ENCODE measurements at places on chromosomes 1 and 21.

DNA sequence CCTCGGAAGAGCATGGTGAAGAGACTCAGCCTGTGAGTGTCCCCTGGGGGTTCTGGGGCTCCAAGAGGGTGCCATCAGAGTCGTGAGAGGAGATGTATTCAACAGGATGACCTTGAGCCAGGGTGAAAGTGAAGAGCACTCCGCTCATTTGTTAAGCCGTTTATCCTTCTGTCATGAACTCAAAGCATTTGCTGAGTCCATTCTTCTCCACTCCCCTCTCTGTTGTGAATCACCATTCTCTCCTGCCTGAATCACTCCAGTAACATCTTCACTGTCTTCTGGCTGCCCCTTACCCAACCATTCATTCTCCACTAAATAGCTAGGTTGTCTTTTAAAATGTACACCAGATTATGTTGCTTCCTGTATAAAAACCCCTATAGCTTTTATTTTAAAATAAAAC is 102.2 kb downstream of the RGL1 start:
- DNase-seq: no peak

DNA sequence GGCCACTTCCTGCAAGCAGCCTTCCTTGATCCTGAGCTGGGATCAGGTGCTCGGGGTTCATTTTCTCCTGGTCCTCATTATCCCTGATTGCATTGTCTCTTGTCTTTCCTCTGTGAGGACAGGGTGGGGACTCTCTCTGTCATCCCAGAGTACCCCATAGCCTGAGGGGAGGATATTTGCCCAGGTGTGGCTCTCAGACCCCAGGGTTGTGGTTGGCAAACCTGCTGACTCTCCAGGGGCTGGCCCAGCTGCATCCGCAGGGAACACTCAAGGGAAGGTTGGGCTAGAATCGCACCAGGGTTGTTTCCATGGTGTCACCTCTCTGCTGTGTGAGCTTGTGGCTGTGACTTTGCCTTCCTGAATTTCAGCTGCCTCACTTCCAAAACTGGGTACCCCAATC is 276.8 kb upstream of the C1orf174 start:
- no peak for DNase-seq

- no peak for DNase-seq
Measured at GRCh38 chr21:17732306-17732705, 86.8 kb downstream of the C21orf91 start.

- no peak for DNase-seq
Measured at GRCh38 chr1:165287781-165288180, 68.7 kb downstream of the LMX1A start.

DNA sequence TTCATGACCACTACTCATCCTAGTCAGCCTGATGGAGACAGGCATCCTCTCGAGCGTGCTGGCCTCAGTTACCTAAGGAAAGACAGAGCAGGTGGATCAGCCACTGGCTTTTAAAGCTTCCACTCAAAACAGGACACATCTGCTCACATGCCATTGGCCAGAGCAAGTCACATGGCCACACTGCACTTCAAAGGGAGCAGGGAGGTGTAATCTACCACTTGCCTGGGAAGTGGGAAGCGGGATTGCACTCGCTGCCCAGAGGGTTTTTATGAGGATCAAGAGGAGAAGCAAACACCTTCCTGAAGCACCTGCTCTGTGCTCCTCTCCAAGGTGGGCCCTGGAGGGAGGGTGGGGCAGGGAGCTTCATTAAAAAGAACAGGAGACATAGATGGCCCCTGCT is 108.0 kb downstream of the TAS1R2 start:
- DNase-seq: no peak

DNA sequence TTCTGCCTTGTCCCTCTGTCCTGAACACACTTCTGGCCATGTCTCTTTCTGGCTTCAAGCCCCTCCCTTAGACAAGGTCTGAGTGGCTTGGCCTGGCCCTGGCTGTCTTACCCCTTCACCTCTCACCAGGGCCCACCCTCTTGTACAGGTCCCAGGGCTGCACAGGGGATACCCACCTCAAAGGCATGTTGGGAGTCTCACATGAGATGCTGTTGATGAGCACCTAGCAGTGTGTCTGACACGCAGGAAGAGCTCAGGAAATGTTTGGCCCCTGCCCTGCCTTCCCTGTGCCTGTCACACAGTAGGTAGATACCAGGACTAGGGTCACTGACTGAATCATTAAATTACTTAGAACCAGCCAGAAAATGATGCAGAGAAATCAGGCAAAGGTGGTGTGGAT is 16.6 kb downstream of the ZNF362 start:
- no peak for DNase-seq

- no peak for DNase-seq
Measured at GRCh38 chr1:231930257-231930947, 303.8 kb downstream of the DISC1 start.

All from CD4-positive, alpha-beta T cell treated with Interferon alpha-2 for 1 hour (primary cell).